ENCODE measurements at places on chromosomes 1 and 21. TPM values are rescaled to one million over a fixed set of nuclear protein-coding genes. Genes with fewer than 3 reads are reported as not detected.

DNA sequence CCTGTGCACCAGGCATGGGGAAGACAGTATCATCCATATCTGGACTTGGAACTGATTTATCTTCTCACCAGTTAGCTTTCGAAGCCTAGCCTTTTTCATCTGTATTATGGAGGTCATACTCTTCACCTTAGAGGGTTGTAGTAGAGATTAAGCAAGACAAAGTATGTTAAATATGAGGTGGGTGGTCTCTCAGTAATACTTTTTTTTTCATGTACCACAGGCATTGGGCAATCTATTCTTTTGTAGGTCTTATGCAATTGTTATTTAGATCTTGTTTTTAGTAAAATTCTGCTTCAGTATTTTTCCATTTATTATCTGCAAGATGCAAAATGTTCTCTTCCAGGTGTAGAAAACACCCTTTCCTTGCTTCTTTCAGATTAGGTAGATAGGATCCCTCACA lies 35.2 kb upstream of the OR2B11 start:
- DNase-seq, result no peak

DNA sequence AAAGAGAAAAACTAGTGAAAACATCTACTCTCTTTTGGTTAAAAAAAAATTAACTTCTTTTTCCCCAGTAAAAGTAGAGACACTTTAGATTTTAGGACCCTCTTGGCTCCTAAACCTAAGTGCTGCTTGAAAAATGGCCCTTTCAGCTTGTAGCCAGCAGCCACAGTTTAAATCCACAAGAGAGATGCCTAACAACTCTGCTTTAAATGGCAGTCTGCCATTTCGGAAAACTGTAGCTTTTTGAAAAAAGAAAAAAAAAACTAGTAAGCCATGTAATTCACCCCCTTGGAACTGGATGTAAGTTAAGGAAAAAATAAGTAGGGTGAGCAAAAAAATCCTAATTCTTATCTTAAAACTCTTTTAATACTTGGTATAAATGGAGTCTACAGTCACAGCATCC lies 56.0 kb downstream of the LHX9 start:
- no peak for DNase-seq

DNA sequence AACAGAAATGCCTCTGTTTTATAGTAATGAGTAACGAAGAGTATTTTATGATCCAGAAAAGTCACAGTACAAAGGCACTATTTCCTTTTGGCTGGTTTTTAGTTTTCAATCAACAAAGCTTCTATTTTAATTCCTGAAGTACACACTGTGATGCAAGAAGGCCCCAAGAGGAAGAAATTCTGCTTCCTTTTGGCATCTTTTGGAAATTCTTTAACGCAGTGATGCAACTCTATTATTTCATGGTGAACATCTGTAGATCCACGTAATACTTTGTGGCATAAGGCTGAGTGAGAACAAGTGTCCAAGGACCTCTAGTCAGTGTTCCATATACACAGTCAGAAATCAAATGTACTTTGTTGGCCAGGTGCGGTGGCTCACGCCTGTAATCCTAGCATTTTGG lies 137.5 kb downstream of the TGFB2 start:
- no peak for DNase-seq

DNA sequence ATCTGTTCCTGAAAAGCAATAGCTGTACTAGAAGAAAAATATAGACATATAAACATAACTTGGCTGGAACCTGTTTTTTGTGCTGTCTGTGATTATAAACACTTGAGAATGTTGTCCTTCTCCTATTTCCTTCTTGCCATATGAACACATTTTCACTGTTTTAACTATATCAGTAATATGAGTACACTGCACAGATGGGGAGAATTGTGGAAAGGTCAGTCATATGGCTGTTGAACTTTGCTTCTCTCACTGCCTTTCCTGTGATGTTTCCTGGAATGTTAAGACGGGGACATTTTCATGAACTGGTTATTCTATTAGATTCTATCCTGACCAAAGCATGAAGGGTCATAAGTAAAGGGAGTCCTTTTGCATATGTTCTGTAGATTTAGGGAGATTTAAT lies 24.9 kb downstream of the HMCN1 start:
- no peak for DNase-seq

MIS18A gene
- polyA plus RNA-seq, result 26.1 TPM

TRNP1 gene
- 6.9 TPM for polyA plus RNA-seq

Measured in left renal pelvis (tissue), 4 donors.